ENCODE measurements at places on chromosomes 1 and 21.

DNA sequence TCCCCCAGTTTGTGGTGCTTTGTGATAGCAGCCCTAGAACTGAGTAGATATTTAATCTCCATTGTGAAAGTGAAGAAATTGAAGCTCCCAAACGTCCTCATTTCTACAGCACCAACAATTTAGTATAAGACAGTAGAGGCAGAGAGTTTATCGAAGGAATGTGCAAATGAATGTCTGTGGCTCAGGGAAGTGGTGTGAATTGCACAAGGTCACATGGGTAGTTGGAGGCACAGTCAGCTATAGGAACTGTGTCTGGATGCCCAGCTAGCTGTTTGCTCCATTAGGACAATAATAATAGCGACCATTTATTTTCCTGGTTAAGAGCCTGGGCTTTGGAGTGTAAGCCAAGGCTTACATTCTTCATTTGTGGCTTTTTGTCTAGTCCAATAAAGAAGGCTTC is 144.4 kb upstream of the USP24 start:
- H3K36me3 ChIP-seq = no peaks in the 10 kb centered on the region
- no peak for DNase-seq
- 0 out of 2 replicates have a peak, but pooled peaks cover 9% of the 10 kb centered on the region for H3K27me3 ChIP-seq
- H3K27ac ChIP-seq = no peak overlapping the region
- H3K4me3 ChIP-seq = no peak overlapping the region
- H3K4me1 ChIP-seq = peaks cover 12% of the 10 kb centered on the region

GRCh38 chr1:232271991-232272589 is 357.8 kb downstream of the SIPA1L2 start:
- no peaks in the 10 kb centered on the region for H3K4me1 ChIP-seq
- H3K36me3 ChIP-seq = no peaks in the 10 kb centered on the region
- DNase-seq = no peak
- 0 out of 2 replicates have a peak, but pooled peaks cover 7% of the 10 kb centered on the region for H3K27me3 ChIP-seq

- peak; percentile 78 for DNase-seq
- no peaks in the 10 kb centered on the region for H3K36me3 ChIP-seq
- H3K27ac ChIP-seq = peak overlapping the region; percentile 56
- H3K4me1 ChIP-seq = peaks cover 27% of the 10 kb centered on the region
- no peaks in the 10 kb centered on the region for H3K27me3 ChIP-seq
These were observed 6.4 kb downstream of the SELENON start for GRCh38 chr1:25806418-25806817.

DNA sequence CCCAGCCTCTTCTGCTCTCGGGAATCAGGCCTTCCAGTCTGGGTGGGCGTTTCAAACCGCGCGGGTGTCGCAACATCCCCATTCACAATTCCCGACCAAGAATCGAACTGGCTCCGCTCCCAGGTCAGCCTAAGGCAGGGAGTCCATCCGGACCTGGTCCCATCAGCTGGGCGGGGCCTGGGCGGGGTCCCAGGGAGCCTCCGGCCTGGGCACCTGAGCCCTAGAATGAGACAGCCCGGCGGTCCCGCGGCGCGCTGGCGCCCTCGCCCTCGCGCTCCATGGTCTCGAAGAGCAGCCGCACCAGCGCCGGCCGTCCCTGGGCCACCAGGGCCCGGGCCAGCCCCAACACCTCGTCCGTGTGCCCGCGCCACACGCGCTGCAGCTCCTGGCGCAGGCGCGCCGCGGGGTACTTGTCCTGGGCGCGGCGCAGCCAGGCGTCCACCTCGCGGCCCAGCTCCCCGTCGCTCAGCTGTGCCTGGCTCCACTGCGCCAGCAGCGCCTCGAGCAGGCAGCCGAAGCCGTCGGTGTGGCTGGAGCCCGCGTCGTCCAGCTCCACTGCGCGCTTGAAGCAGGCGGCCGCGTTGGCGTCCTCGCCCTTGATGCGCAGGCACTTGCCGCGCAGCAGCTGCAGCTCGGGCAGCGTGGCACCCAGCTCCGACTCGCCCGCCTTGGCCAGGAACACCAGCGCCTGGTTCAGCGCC is 16.9 kb upstream of the PARS2 start:
- no peaks in the 10 kb centered on the region for H3K4me1 ChIP-seq
- peak; percentile 46 for DNase-seq
- H3K27ac ChIP-seq = no peak overlapping the region
- peak overlapping the region; percentile 11 for H3K4me3 ChIP-seq

GRCh38 chr1:243638186-243638585 is 211.9 kb downstream of the AKT3 start:
- no peak overlapping the region for H3K27ac ChIP-seq
- no peak overlapping the region for H3K4me3 ChIP-seq
- H3K4me1 ChIP-seq = 0 out of 2 replicates have a peak, but pooled peaks cover 3% of the 10 kb centered on the region
- peaks cover 11% of the 10 kb centered on the region for H3K36me3 ChIP-seq
- no peak for DNase-seq

DNA sequence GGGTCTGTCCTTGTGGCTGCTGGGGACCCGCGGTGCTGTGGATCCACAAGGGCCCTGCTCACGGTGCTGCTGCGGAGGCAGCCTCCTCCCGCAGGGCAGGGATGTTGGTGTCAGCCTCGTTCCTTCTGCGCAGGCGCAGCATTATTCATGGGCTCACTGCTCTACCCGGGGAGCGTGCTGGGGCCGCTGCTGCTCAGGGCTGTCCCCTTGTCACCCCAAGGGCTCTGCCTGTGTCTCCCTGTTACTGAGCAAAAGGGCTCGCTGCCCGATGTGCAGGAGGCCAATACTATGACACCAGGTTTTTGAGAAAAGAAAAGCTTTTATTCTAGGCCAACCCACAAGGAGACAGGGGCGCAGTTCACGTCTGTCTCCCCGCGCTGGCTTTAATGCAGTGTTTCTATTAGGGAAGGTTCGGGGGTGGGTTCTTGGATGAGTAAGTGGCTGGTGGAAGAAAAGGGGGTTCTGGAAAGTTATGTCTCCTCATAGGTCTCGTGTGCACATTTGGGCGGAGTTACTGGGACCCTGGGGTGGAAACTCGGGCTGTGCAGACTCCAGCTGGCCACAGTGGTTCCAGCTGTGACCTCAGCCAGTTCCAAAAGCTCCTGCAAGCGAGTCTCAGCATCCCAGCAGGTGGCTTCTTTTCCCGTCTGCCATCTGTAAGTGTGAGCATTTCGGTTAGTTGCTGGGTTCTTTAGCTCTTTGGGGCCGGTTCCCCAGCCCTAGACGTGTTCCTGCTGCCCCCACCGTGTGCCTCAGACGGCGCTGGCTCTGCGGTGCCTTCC is 40.8 kb upstream of the LRRC3 start:
- H3K36me3 ChIP-seq = no peaks in the 10 kb centered on the region
- no peaks in the 10 kb centered on the region for H3K27me3 ChIP-seq
- DNase-seq = no peak
- H3K4me1 ChIP-seq = no peaks in the 10 kb centered on the region
- no peak overlapping the region for H3K4me3 ChIP-seq
- H3K27ac ChIP-seq = no peak overlapping the region

- H3K27me3 ChIP-seq = no peaks in the 10 kb centered on the region
- DNase-seq = no peak
- H3K36me3 ChIP-seq = no peaks in the 10 kb centered on the region
- no peak overlapping the region for H3K4me3 ChIP-seq
- H3K4me1 ChIP-seq = no peaks in the 10 kb centered on the region
These were observed 40.4 kb upstream of the SPAG17 start for GRCh38 chr1:118225471-118225870.

GRCh38 chr21:31780944-31781343 is 49.0 kb upstream of the SCAF4 start:
- H3K27ac ChIP-seq = no peak overlapping the region
- DNase-seq = no peak
- H3K36me3 ChIP-seq = no peaks in the 10 kb centered on the region
- H3K27me3 ChIP-seq = no peaks in the 10 kb centered on the region
- no peak overlapping the region for H3K4me3 ChIP-seq
- no peaks in the 10 kb centered on the region for H3K4me1 ChIP-seq

DNA sequence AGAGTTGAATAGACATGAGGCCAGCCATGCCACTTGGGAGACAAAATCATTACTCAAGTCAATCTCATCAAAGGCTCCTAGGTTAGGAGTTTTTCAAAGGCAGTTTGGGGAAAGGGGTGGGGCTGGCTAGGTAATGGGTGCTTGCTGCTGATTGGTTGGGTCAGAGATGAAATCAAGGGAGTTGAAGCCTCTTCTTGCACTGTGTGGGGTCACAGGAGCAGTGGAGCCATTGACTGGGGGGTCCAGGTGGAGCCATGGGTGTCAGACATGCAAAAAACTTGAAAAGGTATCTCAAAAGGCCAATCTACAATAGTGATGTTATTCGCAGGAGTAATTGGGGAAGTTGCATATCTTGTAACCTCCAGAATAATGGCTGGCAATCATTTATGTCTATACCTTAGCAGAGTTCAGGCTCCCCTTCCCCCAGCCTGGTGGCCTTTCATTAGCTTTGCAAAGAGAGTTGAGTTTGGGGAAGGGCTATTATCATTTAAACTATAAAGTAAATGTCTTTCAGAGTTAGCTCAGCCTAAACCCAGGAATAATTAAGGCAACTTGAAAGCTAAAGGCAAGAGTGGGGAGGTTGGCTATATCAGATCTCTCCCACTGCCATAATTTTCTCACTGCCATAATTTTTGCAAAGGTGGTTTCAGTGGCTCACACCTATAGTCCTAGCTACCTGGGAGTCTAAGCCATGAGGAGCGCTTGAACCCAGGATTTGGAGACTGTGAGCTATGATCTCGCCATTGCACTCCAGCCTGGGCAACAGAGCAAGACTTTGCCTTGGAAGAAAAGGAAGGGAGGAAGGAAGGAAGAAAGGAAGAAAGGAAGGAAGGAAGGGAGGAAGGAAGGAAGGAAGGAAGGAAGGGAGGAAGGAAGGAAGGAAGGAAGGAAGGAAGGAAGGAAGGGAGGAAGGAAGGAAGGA is 7.8 kb upstream of the PINK1 start:
- H3K36me3 ChIP-seq = no peaks in the 10 kb centered on the region
- DNase-seq = no peak
- no peaks in the 10 kb centered on the region for H3K4me1 ChIP-seq
- H3K4me3 ChIP-seq = no peak overlapping the region

GRCh38 chr1:93021539-93022134 is 57.4 kb upstream of the MTF2 start:
- no peaks in the 10 kb centered on the region for H3K4me1 ChIP-seq
- peaks cover 11% of the 10 kb centered on the region for H3K27me3 ChIP-seq
- DNase-seq = peak; percentile 64
- H3K36me3 ChIP-seq = no peaks in the 10 kb centered on the region

GRCh38 chr1:60563777-60564535 is 490.4 kb upstream of the C1orf87 start:
- H3K27me3 ChIP-seq = no peaks in the 10 kb centered on the region
- H3K36me3 ChIP-seq = no peaks in the 10 kb centered on the region
- H3K27ac ChIP-seq = no peak overlapping the region

DNA sequence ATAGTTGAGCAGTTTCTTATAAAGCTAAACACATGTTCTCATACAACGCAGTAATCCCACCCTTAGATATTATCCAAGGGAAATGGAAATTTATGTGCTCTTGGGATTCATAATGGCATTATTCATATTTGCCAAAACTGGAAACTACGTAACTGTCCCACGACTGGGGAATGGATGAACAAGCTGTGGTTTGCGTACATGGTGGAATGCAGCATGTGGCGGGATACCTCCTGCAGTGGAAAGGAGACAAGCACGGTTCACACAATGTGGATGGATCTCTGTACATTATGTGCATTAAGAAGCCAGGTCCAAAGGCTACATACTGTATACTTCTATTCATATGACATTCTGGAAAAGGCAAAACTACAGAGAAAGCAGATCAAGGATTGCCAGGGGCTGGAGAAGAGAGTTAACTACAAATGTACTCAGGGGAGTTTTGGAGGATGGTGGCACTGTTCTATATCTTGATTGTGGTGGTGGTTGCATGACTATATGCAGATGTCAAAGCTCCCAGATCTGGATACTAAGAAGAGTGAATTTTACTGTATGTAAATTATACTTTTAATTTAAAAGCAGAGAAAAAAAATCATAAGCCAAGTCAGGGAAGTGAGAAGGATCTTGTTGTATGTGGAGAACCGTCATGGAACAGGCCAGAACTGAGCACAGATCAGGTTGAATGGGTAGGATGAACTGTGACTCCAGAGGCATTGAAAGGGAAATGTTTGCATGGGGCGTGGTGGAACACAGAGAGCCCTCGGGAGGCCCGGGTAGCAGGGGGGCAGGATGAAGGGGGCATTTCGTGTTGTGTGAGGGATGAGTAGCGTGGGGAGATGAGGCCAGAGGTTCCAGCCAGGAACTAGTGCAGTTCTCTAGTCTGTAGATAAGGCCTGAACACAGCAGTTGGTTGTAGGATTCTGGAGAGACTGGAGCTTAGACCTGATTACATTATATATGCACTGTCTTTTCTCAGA is 90.7 kb downstream of the GALNT2 start:
- H3K4me1 ChIP-seq = peaks cover 27% of the 10 kb centered on the region
- H3K27ac ChIP-seq = no peak overlapping the region
- no peak for DNase-seq
- H3K27me3 ChIP-seq = no peaks in the 10 kb centered on the region

GRCh38 chr1:184188037-184188436 is 136.5 kb downstream of the TSEN15 start:
- no peaks in the 10 kb centered on the region for H3K27me3 ChIP-seq
- H3K4me1 ChIP-seq = peaks cover 22% of the 10 kb centered on the region
- H3K36me3 ChIP-seq = no peaks in the 10 kb centered on the region

DNA sequence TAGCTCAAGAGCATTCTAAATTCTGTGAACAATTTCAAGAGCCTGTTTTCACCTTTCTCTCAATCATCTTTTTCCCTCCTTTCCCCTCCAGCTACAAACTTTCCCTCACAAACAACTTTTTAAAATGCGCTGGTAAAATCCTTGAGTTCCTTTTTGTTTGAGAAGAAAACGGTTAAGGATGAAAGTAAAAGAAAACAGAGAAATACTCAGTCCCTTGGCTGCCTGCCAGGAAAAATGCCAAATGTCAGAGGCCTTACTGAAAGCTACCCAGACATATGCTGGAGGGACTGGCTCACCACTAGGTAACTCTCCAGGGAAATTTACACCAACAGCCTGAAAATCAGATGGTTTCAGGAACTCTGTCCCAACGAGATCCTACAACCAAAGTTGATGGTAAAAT is 11.0 kb upstream of the SERBP1 start:
- no peaks in the 10 kb centered on the region for H3K27me3 ChIP-seq
- H3K27ac ChIP-seq = no peak overlapping the region
- H3K4me3 ChIP-seq = no peak overlapping the region
- H3K36me3 ChIP-seq = no peaks in the 10 kb centered on the region
- peak; percentile 46 for DNase-seq
- H3K4me1 ChIP-seq = no peaks in the 10 kb centered on the region

GRCh38 chr1:183804916-183805841 is at the start of gene RGL1:
Gene RGL1 (plus strand): TSS chr1:183805120. CDS start chr1:183805298, 178 bp downstream.
- peak within 1 kb of the TSS; percentile 64 for H3K27ac ChIP-seq
- H3K4me1 ChIP-seq = peaks cover 38% of the 10 kb centered on the region

DNA sequence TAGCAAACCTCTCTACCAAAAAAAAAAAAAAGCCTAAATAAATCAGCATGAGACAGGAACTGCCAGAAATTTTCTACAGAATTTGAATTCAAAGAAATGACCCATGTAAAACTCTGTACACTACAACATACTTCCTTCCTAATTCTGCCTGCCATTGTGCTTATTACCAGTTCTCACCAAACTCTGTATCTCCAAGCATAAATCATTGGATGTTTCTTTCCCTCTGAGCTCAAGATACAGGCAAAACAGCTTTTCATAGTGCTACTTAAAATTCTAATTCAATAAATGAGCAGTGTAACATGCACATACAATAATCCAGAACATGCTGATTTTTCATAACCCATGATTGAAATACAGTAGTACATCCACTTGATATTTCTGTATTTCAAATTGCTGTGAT is 87.0 kb downstream of the EIF4G3 start:
- peaks cover 28% of the 10 kb centered on the region for H3K4me1 ChIP-seq
- DNase-seq = no peak
- peak overlapping the region; percentile 72 for H3K27ac ChIP-seq
- H3K36me3 ChIP-seq = peaks cover 15% of the 10 kb centered on the region
